Metanephros (tissue), 2 donors: ENCODE measurements at places on chromosomes 2 and 18. TPM values are rescaled to one million over a fixed set of nuclear protein-coding genes. Genes with fewer than 3 reads are reported as not detected.

Gene ASB18
- total RNA-seq: 2.0 TPM

Gene GAREM2
- 3.7 TPM for total RNA-seq

Gene TEKT4
- 0.29 TPM for total RNA-seq

Gene PKP4
- total RNA-seq: 138 TPM

Gene PRKAG3
- total RNA-seq: 5.0 TPM

Gene COL4A3
- 44.4 TPM for total RNA-seq

Gene NOP58
- 78.1 TPM for total RNA-seq

Gene CCDC121
- total RNA-seq: 6.2 TPM

Gene ALMS1
- total RNA-seq: 57.9 TPM

Gene PRLH
- total RNA-seq: not detected

Gene GPR39
- 4.3 TPM for total RNA-seq

Gene CCNYL1
- total RNA-seq: 9.2 TPM

Gene SERPINB7
- 0.29 TPM for total RNA-seq

Gene ZNF892
- 10.2 TPM for total RNA-seq

Gene IFIH1
- total RNA-seq: 7.6 TPM

Gene CAPN10
- total RNA-seq: 28.1 TPM

Gene SULT6B1
- not detected for total RNA-seq

Gene IL18RAP
- total RNA-seq: 0.35 TPM

Gene SERPINB3
- not detected for total RNA-seq

Gene FBXO36
- total RNA-seq: 7.2 TPM

Gene HAAO
- total RNA-seq: 32.6 TPM

Gene AAK1
- total RNA-seq: 45.9 TPM

Gene PAIP2B
- total RNA-seq: 15.8 TPM

Gene EFHD1
- total RNA-seq: 30.4 TPM
